Stimulated activated CD4-positive, alpha-beta T cell treated with anti-CD3 and anti-CD28 coated beads, Interleukin-1b, Interleukin-23, amount 100 ng/mL, for 4 hours (primary cell): ENCODE measurements at places on chromosomes 5 and 9.

GRCh38 chr5:112958093-112959088, 18.2 kb upstream of the DCP2 start:
- no peak for DNase-seq

GRCh38 chr5:131270809-131271208, 7.0 kb downstream of the CDC42SE2 start:
- DNase-seq: no peak

GRCh38 chr5:31759925-31760324, 121.0 kb downstream of the PDZD2 start:
- no peak for DNase-seq

GRCh38 chr9:79806086-79806485, 234.3 kb downstream of the TLE4 start:
- no peak for DNase-seq

- DNase-seq: no peak
Measured at GRCh38 chr5:80268916-80269315, 13.1 kb upstream of the SERINC5 start.

DNA sequence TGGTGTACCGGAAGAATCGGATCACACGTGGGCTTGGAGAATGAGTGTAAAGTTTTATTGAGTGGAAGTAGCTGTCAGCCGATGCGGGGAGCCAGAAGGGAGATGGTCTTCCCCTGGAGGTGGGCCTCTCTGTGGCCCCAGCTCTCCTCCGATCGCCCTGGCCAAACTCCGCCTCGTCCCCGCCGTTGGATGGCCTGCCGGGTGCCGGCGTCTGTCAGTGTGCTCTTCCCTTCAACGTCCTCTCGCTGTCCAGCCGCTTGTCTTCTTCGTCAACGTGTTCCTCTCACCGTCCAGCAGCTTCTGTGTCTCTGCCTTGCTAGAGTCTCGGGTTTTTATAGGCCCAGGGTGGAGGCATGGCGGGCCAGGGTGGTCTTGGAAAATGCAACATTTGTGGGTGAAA, 27.6 kb upstream of the TMEM215 start:
- no peak for DNase-seq
